Skin of body (tissue), 3 donors: ENCODE measurements at places on chromosomes 7 and 10. TPM values are rescaled to one million over a fixed set of nuclear protein-coding genes. Genes with fewer than 3 reads are reported as not detected.

- DNase-seq, result no peak
These were observed 3.8 kb upstream of the NRCAM start for GRCh38 chr7:108459922-108460551.

- DNase-seq, result no peak
These were observed 906.9 kb downstream of the CCSER2 start for GRCh38 chr10:85235258-85235657.

Gene KCP
- 1.4 TPM for total RNA-seq

Gene GDF2
- total RNA-seq, result not detected

Gene HK1
- total RNA-seq, result 50.6 TPM
